Fibroblast of mammary gland (primary cell): ENCODE measurements at places on chromosomes 1 and 21.

- peak; percentile 61 for DNase-seq
These were observed 1144.1 kb upstream of the ADGRL2 start for GRCh38 chr1:80656641-80657040.

GRCh38 chr1:236844499-236845271, 49.6 kb downstream of the MTR start:
- DNase-seq: peak; percentile 50

DNA sequence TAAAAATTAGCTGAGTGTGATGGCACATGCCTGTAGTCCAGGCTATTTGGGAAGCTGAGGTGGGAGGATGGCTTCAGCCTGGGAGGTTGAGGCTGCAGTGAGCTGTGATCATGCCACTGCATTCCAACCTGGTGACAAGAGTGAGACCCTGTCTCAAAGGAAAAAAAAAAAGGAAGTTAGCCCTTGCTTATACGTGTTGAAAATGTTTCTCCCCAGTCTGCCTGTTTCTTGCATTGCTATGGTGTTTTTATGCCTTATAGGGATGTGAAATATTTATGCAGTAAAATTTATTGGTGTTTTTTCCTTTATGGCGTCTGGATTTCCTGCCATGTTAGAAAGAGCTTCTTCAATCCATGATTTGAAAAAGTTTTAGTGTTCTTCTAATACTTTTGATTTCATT, 3.6 kb upstream of the RERE start:
- DNase-seq: no peak

DNA sequence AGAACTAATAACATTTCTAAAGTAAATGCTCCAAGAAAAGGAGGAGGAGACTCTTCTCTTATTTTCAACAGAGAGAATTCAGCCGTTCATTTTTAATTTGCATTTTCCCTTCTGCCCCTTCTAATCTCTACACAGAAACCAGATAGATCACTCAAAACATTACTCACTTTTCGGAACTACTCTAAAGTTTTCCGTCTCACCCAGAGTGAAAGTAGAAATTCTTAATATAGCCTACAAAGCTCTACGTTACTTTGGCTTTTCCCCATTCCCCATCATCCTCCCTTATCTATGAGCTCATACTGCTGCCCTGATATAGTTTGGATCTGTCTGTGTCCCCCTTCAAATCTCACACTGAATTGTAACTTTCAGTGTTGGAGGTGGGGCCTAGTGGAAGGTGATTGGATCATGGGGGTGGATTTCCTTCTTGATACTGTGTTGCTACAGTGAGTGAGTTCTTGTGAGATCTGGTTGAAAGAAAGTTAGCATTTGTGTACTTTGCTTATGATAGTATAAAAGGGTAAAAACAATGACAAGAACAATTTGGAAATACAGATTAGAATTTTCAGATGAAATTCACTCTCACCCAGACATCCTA, 188.2 kb downstream of the AMY1C start:
- DNase-seq: no peak

- DNase-seq: no peak
These were observed 5.2 kb upstream of the CCDC17 start for GRCh38 chr1:45629035-45629434.
